AG08395 (cell line): ENCODE measurements at places on chromosomes 2 and 18.

GRCh38 chr2:10136101-10136934 lies 13.8 kb downstream of the RRM2 start:
- DNase-seq, result no peak

GRCh38 chr2:71066856-71067255 lies 1.6 kb upstream of the NAGK start:
- DNase-seq, result no peak

GRCh38 chr18:29163596-29163995 lies 986.7 kb upstream of the CDH2 start:
- DNase-seq, result no peak

- no peak for DNase-seq
Observed at GRCh38 chr2:231452799-231453508, 11.3 kb downstream of the NCL start.

DNA sequence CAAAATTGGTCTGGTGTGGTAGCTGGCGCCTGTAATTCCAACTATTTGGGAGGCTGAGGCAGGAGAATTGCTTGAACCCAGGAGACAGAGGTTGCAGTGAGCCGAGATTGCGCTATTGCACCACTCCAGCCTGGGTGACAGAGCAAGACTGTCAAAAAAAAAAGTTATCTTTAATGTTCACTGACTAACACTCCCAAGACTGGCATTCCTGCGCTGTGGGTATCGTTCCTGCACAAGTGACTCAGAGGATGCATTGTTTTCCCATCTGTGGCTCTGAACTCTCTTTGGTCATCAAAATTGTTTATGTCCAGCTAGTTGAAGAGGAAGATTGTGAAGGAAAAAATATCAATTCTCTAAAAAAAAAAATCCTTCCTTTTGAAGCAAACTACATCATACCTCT lies 539.0 kb downstream of the SOX11 start:
- DNase-seq, result no peak

DNA sequence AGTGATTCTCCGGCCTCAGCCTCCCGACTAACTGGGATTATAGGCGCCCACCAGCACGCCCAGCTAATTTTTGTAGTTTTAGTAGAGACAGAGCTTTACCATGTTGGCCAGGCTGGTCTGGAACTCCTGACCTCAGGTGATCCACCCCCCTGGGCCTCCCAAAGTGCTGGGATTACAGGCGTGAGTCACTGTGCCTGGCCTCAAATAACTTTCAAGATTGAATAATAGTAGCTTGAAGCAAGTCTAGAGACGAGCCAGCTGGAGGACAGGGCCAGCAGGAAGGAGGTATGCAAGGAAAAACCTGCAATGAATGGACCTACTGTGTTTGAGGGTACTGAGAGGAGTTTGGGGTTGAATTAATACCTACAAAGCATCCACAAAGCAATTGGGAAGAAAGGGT lies 87.5 kb downstream of the MSH2 start:
- no peak for DNase-seq

GRCh38 chr2:206856513-206856912 lies 82.8 kb upstream of the CPO start:
- DNase-seq, result peak; percentile 61

DNA sequence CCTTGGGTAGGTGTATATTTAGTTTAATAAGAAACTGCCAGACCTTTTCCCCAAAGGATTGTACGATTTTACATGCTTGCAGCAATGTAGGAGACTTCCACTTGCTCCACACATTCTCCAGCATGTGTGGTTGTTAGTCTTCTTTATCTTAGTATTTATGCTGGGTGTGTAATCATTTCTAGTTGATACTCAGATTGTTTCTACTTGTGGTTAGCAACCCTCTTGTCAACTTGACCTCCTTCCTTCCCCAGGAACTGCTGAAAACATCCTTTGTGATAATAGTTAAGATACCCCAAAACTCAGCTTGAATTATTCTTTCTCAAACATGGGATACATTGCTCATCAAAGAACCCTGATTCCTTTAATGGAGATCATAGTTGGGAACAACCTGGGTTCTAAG lies 37.2 kb upstream of the CYBRD1 start:
- DNase-seq, result no peak

DNA sequence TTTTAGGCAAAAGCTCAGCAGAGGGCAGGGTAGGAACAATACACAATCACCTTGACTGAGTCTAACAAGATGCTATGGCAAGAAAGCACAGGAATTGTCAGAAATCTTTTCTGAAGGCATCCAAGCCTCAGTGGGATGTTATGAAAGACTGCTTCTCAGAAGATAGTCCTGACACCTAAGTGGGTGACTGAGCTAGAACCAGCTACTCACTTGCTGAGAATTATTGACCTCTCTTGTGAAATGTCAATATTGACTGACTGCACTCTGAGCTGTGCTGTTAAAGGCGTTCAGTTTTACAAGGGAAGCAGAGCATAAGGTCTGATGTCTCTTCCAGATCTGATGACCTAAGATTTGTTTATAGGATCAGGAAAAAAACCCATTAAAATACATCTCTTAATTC lies 46.1 kb downstream of the TACR1 start:
- no peak for DNase-seq

- DNase-seq, result peak; percentile 35
Observed at GRCh38 chr2:239959059-239959971, 65.8 kb downstream of the NDUFA10 start.

GRCh38 chr2:100749771-100750542 lies 70.0 kb upstream of the NPAS2 start:
- no peak for DNase-seq

DNA sequence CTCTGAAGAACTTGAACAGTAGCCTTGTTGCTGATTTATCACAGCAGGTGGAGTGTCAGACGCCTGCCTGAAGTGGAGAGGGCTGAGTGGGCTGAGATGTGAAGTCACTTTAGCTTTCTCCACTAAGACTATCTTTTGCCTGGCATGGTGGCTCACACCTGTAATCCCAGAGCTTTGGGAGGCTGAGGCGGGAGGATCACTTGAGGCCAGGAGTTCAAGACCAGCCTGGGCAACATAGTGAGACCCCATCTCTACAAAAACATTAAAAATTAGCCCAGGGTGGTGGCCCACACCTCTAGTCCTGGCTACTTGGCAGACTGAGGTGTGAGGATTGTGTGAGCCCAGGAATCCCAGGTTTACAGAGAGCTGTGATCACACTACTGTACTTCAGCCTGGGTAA lies 60.6 kb upstream of the TTC39C start:
- DNase-seq, result no peak

GRCh38 chr2:6626401-6627012 lies 239.2 kb downstream of the CMPK2 start:
- no peak for DNase-seq

- DNase-seq, result no peak
Observed at GRCh38 chr2:763766-764525, 86.7 kb upstream of the TMEM18 start.

- no peak for DNase-seq
Observed at GRCh38 chr18:42644729-42645131, 470.8 kb downstream of the RIT2 start.

- DNase-seq, result no peak
Observed at GRCh38 chr2:176755537-176756135, 457.0 kb upstream of the HNRNPA3 start.

DNA sequence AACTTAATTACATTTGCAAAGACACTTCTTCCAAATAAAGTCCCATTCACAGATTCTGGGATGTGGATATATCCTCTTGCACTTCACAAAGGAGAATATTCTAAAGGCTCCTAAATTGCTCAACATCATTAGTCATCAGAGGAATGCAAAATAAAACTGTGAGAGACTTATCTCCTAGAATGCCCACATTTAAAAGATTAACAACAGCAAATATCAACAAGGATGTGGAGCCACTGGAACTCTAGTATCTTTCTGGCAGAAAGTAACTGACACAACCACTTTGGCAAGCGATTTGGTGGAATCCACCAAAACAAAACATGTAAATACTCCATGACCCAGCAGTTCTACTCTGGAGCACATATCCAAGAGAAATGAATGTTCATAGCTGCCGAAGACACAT lies 4.6 kb downstream of the NEU2 start:
- no peak for DNase-seq

DNA sequence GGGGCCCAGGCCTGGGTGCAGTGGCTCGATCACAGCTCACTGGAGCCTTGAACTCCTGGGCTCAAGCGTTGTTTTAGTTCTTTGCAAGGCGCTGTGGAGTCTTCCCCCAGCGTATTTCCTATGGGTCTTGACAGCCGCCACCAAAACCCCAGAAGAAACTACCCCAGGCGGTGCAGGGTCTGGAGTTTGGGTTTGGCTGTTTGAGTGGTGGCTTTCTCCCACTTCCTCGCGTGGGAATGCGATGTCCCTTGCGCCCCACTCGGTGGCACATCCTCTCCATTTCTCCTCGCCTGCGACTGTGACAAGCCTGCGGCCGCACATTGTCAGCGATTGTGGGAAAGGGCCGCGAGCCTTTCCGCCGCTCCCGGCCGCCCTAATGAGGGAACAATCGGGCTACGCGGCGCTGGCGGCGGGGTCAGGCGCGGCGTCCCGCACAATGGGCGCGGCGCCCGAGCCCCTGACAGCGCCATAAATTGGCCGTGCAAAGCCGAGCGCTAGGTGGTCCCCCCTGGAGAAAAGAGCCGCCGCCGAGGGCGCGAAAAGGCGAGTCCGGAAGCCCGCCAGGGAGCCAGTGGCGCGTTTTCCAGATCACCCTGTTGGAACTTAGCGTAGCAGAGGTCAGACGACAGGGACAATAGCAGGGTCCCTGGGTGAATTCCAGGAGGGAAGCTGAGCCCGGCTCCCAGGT lies 194.9 kb upstream of the POU3F3 start:
- no peak for DNase-seq

GRCh38 chr2:166665991-166666940 lies 172.2 kb upstream of the SCN7A start:
- no peak for DNase-seq

- no peak for DNase-seq
Observed at GRCh38 chr2:45162711-45163110, 153.5 kb upstream of the SIX2 start.

DNA sequence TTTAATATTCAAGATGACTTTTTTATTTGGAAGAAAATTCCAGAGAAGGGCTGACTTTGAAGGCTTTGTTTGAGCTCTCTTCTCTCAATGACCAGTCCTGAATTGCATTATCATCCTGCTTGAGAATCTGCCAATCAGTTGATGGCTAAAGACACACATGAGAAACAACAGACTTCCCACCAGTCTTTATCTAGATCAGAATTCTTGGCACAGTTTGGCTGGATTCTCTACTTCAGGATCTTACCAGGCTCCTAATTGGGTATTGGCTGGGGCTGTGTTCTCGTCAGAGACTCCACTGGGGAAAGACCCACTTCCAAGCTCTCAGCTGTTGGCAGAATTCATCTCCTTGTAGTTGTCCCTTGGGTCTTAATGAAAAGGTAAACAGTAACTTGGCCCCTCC lies 86.0 kb downstream of the WDSUB1 start:
- no peak for DNase-seq

DNA sequence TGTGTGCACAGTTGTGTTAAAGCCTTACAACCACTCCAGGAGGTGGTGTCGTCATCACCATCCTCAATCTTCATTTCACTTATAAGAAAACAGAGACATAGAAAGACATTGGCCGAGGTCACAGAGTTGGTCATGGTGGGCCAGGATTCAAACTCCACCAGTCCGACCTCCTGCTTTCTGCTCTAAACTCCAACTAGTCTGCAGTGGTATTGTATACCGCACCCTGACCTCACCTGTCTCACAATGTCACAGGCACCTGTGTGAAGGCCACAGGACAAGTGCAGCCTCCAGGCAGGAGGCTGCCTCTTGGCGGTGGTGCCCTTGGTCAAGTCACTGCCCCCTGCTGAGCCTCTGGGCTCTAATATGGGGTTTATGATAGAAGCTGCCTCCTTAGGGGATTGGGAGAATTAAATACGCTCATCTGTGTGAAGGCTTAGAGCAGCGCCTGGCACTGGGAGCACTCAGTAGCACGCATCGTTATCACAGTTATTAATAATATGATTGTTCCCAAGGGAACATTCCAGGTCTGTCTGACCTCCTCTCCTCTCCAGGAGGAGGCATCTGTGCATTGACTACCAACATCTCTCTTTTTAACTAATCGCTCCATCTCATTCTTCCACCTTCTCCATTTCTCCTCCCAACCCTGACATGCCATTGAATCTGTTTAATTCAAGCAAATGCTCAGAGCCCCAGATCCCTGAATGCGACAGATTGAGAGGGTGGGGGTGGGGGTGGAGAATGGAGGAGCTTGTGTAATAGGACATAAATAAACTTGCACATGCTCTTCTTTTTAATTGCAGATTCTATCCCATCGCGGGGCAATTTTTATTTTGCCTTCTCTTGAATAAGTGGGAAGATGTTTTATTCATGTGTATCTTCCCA lies 112.7 kb downstream of the MCFD2 start:
- DNase-seq, result no peak

DNA sequence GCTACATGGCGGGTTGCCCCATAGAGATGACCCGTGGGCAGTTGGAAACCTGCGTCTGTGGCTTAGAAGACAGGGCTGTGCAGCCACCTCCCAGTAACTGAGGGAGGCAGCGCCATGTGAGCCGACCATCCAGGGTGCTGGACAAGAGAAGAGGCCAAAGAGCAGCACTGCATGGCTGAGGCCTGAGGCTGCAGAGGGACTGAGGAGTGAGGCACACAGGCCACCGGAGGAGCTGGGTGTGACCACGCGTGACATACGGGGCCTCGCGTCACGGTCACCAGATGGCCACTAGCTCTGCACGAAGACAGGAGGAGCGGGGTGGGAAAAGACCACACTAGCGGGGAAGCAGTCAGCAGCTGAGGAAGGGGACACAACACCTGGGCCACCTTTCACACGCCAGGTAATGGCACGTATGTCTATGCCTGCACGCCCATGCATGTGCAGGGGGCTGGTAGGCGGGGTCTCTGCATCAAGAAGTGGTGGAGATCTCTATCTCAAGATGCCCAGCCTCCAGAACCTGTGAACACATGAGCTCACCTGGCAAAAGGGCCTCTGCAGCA lies 61.4 kb downstream of the NDUFA10 start:
- no peak for DNase-seq

DNA sequence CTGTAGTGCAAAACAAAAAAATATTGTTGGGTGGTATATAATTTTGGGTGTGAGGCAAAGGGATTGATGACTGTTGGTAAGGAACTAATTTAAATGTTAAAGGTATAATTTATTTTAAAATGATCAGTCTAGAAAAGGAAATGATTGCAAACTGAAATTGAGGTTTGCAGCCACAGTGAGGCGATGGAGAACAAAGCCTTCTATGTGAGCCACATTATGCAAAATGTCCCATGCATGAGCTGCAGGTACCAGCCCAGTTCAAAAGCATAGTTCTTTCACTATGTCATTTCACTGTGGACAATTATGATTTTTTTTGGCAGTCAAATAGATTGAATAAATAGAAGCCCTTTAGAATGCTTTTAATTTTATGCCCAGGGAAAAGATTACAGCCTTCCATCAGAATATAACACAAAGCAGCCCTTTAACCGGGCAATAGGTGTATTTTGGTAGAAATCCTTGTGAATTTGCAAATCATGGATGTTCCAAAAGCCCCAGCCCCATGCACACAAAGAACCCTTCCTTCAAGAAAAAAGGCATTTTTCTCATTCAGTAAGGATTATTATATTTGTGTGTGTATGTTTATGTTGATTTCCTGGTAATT lies 1.7 kb downstream of the MAP2 start:
- peak; percentile 38 for DNase-seq
